ENCODE measurements at places on chromosomes 7 and 10.

GRCh38 chr10:75291805-75292204, 56.0 kb upstream of the COMTD1 start:
- no peak for DNase-seq

- no peak for DNase-seq
Measured at GRCh38 chr10:27485986-27486385, 18.1 kb upstream of the RAB18 start.

GRCh38 chr7:154917808-154918160, 85.1 kb downstream of the PAXIP1 start:
- DNase-seq, result no peak

GRCh38 chr7:36670585-36671431, 53.5 kb downstream of the AOAH start:
- DNase-seq, result peak; percentile 59

DNA sequence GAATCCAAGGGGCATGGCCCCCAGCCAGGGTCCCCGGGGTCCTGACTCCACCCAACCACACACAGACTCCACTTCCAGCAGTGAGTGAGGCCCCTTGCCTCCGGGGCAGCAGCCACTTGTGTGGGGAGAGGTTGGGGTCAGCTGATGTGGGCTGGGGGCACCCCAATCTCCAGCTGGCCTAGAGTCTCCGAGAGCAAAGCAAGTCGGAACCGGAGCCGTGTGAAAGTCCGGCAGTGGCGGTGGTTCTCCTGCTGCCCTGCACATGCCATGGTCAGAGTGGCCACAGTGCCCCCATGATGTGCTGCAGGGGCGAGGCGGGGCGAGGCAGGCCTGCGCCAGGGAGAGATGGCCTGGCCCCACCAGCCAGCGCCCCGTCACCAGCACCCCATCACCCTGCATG, 74.6 kb downstream of the PDGFA start:
- DNase-seq, result no peak

DNA sequence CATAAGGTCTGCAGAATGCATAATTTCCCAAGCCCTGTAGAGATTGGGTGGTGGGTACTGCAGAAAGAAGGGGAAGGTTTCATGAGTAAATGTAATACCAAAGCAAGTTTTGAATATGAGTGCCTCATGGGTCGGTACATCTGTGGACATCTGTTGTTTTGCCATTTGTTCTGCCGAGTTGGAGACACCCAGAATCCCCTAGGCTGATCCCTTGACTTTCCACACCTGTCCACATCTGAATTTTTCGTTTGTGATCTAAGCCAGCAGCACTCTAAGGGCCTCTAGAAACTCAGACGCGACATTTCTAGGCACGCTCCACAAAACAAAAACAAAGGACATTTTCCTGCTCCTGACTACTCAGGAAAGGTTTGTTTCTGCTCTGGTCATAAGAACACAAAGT, 11.7 kb upstream of the SLF2 start:
- DNase-seq, result no peak

GRCh38 chr7:15327001-15327400, 234.8 kb downstream of the AGMO start:
- DNase-seq, result no peak

- DNase-seq, result no peak
Measured at GRCh38 chr10:121803611-121804010, 124.2 kb downstream of the ATE1 start.

- no peak for DNase-seq
Measured at GRCh38 chr10:78556705-78557432, 511.9 kb upstream of the ZMIZ1 start.

GRCh38 chr7:12703881-12704280, 16.4 kb downstream of the ARL4A start:
- no peak for DNase-seq

DNA sequence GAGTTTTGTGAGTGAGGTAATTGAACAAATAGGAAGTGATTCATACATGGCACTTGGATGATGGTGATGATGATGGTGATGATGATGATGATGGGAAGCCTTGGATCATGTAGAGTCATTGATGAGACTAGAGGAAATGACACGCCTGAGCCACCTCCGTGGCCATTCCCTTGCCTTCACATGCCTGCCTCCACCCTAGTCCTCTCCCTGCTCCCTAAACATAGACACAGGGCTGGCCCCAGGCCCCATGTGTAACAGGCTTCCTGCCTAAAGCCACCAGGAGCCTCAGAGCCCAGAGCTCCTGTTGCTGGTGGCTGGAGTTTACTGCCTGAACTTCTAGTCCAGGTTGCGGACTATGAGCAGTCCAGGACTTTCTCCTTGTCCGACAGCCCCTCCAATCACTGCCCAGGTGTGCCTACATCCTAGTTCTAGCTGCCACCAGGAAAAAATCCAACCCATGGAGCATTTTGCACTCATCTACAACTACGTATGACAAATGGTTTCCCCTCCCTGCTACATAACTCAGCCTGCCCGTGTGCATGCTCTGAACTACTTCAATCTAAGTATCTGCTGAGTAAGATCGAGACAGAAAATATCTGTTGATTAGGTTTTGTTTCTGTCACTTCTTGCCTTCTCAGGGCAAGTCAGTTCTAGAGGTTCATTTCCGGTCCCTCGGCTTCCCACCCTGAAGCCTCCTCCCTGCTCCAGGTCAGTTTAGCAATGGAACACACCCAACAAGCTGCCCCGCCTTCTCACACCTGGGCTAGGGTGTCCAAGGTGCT, 35.5 kb upstream of the KDM7A start:
- no peak for DNase-seq

- no peak for DNase-seq
Measured at GRCh38 chr10:123245264-123245663, 91.1 kb downstream of the BUB3 start.

GRCh38 chr10:121734589-121735045, 136.4 kb upstream of the FGFR2 start:
- no peak for DNase-seq

DNA sequence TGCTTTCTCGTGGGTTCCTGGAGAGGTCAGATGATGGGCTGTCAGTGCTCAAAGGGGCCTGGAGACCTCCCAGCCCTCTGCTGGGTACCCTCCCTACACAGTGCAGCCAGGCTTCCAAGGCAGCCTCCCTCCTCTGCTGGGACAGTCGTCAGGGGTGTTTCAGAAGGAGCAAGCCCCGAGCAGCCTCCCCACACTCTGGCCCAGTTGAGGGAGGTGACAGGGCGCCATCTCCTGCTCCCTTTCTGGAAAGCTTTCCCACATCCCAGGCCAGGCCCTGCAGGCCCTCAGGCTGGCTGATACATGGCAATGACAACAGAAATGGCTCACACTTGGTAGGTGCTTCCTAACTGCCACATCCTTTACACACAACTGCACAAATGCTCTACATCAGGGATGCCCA, 32.1 kb downstream of the KCNMA1 start:
- no peak for DNase-seq

DNA sequence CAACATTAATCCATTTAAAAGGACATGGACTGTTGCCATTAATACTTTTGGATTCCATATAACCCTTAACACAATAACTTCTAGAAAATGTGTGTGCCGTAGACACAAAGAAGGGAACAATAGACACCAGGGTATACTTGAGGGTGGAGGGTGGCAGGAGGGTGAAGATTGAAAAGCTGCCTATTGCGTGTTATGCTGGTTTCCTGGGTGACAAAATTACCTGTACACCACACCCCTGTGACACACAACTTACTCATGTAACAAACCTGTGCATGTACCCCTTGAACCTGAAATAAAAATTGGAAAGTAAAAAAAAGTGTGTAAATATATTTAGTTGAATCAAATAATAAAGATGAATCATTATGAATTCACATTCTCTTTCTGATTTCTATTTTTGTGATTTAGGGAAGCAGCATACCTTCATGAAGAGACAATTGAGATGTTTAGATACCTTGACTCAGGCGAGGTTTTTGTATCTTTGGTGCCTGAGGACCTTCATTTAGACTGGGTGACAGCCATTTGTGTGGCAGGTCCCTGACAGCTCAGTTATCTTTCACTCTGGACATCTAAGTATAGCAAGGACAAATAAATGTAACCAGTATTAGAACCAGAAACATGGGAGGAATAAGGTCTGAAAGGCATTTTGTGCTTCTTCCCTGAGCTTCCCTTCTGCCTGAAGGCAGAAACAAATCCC, 28.7 kb downstream of the GIMAP8 start:
- DNase-seq, result peak; percentile 82

DNA sequence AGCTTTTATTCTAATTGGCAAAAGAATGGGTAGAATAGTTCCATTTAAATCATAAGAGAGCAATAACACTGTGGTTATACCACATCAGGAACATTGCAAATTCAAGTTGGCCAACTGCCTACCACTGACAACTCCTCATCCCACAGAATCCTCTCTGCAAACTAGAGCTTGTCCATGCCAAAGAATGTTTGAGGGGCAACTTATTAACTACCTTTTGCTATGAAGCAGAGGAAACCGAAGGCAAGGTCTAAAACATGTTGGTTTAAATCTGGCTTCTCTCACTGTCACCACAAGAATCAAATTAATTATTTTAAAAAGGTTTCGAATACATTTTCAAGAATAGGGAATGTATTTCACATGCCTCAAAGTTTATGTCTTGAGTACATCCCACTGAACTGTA, 36.0 kb downstream of the RHOBTB1 start:
- no peak for DNase-seq

GRCh38 chr7:51267169-51267568, 49.4 kb downstream of the COBL start:
- DNase-seq, result no peak

DNA sequence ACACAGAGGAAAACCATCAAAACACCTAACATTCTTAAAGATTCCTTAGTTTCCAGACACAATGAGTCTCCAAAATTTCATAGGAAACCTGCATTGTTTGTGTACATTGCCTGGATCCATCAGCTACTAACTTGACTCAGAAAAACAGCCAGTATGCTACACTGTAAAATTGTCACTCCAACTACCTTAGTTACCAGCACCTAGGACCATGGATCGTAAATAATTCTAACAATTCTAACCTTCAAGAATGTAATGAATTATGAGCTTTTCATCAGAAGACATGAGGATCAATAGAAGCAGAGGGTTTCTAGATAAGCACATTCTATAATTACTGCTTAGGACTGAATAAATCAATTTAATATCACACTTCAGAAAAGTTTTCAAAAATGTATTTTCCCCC, 851.5 kb downstream of the SORCS1 start:
- DNase-seq, result no peak

DNA sequence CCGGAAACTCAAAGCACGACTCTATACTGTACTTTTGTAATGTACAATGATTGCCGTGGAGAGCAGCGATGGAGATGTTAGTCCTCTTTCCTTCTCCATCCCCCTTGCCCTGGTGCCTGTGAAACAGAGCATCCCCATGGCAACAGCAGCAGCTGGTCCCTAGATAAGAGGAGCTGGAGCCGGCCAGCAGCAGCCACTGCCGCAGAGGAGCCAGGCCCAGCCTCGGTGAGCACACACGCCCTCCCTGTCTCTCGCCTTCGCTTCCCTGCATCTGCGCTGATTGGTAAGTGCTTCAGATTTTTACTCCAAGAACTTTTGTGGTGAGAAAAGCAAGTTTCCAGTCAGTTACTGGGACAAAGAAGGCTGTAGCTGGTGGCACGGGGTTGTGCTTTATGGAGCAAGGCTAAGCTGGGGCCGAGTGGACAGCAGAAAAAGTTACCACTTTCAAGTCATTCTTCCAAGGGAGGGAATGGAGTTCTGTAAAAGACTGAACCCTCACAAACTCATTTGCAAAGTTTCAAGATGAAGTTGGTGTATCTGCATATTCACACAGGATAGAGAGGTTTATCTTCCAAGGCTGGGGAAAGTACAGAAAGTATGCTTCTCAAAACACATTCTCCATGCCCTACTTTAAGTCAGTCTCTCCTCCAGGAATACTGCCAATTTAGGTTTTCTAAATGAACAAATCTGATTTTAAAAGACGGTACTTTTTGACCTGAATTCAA, at the start of gene PPP1R17:
PPP1R17 (plus strand) TSS at position 192 of the 725 bp plus-strand sequence. CDS start 5,227 bp downstream, outside the sequence.
- no peak for DNase-seq

GRCh38 chr10:93742633-93743349, 14.9 kb upstream of the LGI1 start:
- no peak for DNase-seq

DNA sequence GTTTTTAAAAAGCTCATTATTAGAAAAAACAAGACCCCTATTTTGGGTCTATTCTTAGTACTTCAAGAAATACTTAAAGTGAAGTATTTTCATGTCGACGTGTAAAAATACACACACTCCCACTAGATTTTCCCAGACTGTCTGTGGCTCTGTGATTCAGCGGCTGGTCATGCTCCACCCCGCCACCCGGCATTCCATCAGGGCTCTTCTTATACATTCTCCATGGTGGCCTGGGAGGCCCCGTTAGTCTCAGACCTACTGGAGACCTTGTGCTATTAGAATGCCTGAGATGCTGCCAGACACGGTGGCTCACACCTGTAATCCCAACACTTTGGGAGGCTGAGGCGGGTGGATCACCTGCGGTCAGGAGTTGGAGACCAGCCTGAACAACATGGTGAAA, 13.1 kb downstream of the TECPR1 start:
- no peak for DNase-seq

DNA sequence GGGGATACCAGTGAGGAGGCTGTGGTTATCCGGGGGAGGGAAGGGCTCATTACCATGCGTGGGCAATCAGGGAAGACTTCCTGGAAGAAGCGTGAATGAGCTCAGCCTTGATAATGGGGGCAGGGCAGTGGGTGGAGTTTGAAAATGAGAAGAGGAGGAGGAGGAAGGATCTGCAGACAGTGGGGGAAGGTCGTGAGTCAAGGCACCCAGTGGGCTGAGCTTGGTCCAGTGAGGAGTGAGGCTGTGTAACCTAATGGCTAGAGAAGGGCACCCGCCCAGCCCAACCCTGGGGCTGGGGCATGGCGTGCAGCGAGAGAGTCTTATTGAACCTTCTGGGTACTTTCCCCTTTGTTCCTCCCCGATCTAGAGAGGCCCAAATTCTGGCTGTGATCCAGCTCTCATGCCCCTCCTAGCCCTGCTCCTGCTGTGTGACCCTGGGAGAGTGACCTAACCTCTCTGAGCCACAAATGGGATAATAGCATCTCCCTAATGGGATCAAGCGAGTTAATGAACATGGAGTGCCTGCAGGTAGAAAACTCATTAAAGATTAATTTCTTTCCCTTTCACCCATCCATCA, 31.5 kb downstream of the CLIP2 start:
- DNase-seq, result no peak

GRCh38 chr7:41777894-41778596, 75.2 kb upstream of the INHBA start:
- DNase-seq, result peak; percentile 59

DNA sequence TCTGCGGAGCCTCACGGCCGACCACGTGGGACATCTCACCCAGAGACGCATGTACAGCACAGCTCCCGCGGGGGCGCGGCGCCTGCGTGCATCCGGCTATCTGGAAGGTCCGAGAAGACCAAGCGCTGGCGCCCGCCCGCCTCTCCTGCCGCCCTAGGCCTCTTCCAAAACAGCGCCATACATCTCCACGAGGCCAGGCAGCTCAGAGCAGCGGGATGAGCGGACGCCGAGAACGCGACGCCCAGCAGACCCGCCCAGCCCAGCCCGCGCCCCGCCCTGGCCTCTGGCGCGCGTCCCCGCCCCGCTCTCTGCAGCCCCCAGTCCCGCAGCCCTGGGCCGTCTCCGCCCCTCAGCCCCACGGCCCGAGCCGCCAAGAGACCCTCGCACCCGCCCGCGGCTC, 20.3 kb upstream of the LANCL2 start:
- DNase-seq, result no peak

Measured in CD4-positive, alpha-beta T cell treated with Interleukin-15 for 1 hour (primary cell).